Activated CD4-positive, alpha-beta T cell treated with anti-CD3 and anti-CD28 coated beads for 1 hour (primary cell): ENCODE measurements at places on chromosomes 7 and 10.

DNA sequence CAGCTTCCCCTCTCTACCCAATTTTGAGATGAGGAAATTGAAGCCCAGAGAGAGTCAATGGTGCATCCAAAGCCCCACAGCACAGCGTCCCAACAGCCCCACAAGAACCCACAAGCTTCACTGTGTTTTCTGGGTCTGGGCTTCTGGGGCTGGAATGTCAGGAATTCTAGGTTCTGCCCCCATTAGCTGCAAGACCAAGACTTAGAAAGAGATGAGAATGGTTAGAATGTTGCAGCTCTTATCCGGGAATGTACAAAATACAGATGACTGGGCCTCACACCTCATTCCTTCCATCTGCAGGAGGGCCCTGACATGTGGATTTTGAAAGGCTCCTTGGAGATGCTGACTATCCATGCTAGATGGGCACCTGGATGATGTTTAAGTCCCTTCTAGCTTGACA, 6.0 kb upstream of the SGPL1 start:
- DNase-seq: no peak

DNA sequence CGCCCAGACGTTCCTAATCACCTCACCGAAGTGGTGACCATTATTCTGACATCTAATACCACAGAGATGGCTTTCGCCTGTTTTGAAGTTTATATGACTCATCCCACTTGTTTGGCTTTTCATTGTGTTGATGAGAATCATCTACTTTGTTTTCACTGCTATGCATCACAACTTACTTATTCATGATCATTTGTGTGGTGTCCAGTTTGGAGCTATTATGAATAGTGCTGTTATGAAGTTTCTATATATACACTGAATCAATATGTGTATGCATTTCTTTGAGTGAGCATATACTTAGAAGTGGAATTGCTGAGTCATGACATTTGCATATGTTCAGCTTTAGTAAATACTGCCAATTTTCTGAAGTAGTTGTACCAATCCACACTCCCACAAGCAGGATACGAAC, 38.6 kb upstream of the TNKS2 start:
- DNase-seq: no peak

DNA sequence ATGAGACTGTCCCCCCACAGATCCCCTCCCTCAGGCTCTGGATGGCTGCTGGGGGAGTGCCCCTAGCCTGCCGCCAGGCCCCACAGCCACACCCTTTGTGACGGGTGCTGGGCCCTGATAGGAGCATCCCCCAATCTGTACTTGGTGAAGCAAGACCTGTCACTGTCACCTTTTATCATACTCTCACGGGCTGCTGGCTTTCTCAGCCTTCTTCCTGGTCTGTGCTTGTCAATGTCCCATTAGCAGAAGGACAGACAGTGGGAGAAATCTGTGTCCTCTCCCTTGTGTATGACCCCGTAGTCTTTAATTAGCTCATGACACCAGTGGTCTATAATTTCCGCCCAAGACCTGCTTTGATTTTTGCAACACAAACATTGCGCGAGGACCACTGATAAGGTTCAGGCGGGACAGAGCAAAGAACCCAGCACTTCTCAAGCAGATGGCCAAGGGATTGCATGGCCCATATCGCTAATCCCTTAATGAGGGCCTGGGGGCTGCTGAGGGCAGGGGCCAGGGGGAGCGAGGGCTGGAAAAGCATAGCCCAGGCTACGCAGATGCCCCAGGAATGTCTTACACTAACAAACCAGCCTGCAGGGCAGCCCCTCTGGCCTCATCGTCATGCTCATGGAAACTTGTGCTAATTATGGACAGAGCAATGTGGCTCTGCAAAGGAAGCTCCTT, 127.8 kb downstream of the PTPN20 start:
- DNase-seq: no peak

- no peak for DNase-seq
Measured at GRCh38 chr7:73429622-73430505, 3.7 kb upstream of the FZD9 start.

DNA sequence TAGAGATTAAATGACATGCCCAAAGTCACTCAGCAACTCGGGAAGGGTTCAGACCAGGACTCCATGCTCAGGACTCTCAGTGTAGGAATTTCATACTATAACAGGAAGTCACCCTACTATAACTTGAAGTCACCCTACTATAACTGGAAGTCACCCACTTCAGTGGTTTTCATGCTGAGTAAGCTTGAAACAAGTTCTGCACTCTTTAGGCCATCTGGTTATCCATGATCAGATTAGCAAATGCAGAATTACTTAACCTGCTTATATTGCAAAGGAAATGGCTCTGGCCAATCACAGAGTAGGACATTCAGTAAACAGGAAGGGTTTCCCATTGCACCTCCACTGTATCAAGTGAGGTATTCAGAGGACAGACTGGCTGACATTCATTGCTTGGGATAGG, 1240.4 kb downstream of the GATA3 start:
- DNase-seq: no peak

DNA sequence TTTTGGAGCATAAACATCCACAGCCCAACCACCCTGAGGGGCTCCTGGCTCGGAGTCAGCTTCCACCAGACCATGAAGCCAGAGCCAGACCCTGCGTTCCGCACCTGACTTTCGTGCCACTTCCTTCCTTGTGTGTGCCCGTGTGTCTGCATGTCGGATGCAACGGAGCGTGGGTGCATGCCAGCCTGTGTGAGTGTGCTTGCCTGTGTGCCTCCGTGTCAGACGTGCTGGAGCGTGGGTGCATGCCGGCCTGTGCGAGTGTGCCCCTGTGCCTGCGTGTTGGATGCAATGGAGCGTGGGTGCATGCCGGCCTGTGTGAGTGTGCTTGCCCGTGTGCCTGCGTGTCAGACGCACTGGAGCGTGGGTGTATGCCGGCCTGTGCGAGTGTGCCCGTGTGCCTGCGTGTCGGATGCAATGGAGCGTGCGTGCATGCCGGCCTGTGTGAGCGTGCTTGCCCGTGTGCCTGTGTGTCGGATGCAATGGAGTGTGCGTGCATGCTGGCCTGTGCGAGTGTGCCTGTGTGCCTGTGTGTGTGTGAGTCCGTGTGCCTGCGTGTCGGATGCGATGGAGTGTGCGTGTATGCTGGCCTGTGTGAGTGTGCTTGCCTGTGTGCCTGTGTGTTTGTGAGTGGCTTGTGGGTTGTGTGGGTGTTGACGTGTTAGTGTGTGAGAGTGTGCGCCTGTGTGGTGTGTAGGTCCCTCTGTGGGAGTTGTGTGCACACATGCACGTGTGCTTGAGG, 28.1 kb upstream of the KNDC1 start:
- no peak for DNase-seq
